ENCODE measurements at places on chromosomes 5 and 9. TPM values are rescaled to one million over a fixed set of nuclear protein-coding genes. Genes with fewer than 3 reads are reported as not detected.

Gene PCDHA1
- under 0.01 TPM for total RNA-seq

Gene DNAH5
- 0.77 TPM for total RNA-seq

Gene EXOSC2
- 27.7 TPM for total RNA-seq

Gene SPATA31D4
- total RNA-seq: not detected

Gene EPB41L4B
- total RNA-seq: 1.5 TPM

Gene TSLP
- 9.2 TPM for total RNA-seq

Gene SYK
- not detected for total RNA-seq

DNA sequence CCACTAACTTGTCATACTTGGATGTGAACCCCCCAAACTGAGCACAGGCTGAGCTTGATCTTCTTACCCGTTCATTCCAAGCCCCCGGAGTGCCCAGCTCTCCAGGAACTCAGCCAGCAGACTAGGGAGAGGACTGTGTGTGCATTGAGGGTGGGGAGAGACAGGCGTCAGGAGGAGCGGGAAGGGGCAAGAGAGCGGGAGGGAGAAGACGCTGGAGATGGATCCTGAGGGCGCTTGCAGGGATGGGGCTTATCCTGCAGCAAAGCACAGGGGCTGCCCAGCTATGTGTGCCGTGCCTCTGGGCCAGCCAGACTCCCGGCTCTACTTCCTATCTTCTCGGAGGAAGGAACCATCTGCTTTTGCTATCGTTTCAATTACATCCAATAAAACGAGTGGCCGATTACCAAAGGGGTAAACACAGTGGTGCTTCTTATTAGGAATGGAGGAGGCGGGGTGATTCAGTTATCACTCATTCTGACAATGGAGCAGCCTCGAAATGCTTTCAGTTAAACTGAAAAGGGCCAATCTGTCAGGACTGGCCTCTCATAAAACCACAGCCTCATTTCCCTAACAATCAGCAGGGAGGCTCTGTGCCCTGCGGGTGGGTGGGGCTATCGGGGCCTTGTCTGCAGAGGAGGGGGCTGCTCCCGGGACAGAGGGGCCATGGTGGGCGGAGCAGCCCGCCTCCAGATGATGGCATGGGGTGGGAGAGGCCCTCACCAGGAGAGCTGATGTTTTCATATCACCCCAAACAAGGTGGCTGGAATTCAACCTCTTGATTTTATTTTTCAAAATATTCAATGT lies 168.2 kb downstream of the DAB2IP start:
- peaks cover 2% of the 10 kb centered on the region for H3K4me1 ChIP-seq
- H3K27me3 ChIP-seq: no peaks in the 10 kb centered on the region
- peak; percentile 31 for DNase-seq
- H3K27ac ChIP-seq: no peak overlapping the region
- H3K4me3 ChIP-seq: peak overlapping the region; percentile 30

DNA sequence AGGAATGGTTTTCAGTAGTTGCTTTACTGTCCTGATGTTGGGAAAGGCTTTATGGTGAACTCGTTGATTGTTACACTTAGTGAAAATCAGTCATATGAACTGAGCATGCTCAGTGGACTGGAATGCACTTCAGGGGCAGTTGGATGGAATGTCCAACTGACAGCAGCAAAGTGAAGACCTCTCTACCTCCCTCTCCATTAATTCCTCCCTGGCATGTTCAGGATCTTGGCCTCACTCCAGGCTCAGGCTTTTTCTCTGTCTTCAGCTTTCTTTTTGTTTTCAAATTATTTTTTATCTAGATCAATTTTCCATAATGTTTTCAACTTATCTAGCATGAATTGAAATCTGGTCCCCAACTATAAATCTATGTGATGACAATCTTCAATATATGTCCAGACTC lies at the start of gene MROH2B:
MROH2B (minus strand) TSS at position 101 of the 400 bp plus-strand sequence. CDS start 490 bp downstream, outside the sequence.
- H3K4me1 ChIP-seq: no peaks in the 10 kb centered on the region
- no peak within 1 kb of the TSS for H3K4me3 ChIP-seq
- no peaks in the 10 kb centered on the region for H3K27me3 ChIP-seq
- no peak within 1 kb of the TSS for H3K27ac ChIP-seq
- H3K36me3 ChIP-seq: no peaks in the 10 kb centered on the region

DNA sequence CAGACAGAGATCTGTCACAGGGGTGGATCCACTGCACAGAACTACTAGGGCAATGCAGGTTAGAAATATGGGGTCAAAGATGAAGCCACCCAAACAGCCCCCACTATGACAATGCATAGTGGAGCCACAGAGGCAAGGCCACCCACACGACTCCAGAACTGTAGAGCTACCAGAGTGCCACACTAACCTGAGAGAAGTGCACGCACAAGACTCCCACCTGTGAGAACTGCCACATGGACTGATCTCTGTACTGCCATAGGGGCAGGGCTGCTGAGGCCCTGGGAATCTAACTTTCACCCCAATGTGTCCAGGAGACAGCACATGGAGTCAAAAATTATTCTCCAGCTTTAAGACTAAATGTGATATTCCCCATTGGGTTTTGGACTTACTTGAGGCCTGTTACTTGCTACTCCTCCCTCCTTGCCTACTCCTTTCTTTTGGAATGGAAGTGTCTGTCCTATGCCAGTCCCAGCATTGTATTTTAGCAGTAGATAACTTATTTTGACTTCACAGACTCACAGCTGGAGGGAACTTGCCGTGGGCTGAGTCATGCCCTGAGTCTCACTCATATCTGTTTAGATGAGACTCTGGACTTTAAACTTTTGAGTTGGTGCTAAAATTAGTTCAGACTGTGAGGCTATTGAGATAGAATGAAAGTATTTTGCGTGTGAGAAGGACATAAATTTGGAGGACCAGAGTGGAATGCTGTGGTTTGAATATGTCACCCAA lies 853.3 kb downstream of the MAT2B start:
- H3K27me3 ChIP-seq: no peaks in the 10 kb centered on the region
- no peak overlapping the region for H3K4me3 ChIP-seq
- peak; percentile 89 for DNase-seq
- H3K36me3 ChIP-seq: no peaks in the 10 kb centered on the region
- peaks cover 4% of the 10 kb centered on the region for H3K4me1 ChIP-seq
- H3K27ac ChIP-seq: no peak overlapping the region

GRCh38 chr5:142202282-142202681 lies 93.7 kb downstream of the NDFIP1 start:
- no peaks in the 10 kb centered on the region for H3K27me3 ChIP-seq
- H3K27ac ChIP-seq: no peak overlapping the region
- H3K36me3 ChIP-seq: no peaks in the 10 kb centered on the region
- peaks cover 4% of the 10 kb centered on the region for H3K4me1 ChIP-seq

GRCh38 chr5:122315521-122315920 lies 3.5 kb downstream of the SNCAIP start:
- no peak for DNase-seq
- no peaks in the 10 kb centered on the region for H3K4me1 ChIP-seq
- H3K36me3 ChIP-seq: no peaks in the 10 kb centered on the region
- H3K27ac ChIP-seq: no peak overlapping the region
- H3K27me3 ChIP-seq: no peaks in the 10 kb centered on the region
- H3K4me3 ChIP-seq: no peak overlapping the region

DNA sequence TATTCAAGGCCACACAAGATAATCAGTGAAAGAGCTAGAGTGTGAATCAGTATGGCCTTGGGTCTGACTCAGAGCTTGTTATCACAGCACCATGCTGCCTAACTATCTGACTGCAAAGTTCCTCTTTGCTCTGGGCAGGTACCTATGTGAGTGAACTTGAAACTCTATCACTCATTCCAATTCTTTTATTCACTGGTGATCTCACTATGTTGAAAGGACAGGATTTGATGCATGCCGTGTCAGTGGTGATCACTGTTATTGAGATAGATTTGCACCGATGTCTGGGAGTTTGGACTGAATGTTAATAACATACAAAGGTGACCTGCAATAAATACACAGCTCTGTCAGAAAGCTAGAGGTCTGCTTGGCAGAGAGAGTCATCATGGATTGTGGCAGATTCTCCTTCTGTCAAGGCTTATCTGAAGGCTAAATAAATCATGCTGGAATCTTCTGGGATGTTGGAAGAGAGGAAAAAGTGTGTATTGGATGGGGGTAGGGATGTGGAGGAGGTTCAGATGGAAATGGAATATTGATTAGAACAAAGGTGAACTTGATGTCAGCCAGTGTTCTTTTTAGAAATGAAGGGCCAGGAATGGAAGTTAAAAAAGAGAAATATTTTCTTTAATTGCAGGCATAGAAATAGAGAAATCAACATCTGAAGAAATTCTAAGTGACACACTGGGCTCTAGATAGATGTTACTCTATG lies 91.8 kb upstream of the TNC start:
- peaks cover 27% of the 10 kb centered on the region for H3K4me1 ChIP-seq
- no peak overlapping the region for H3K4me3 ChIP-seq
- no peaks in the 10 kb centered on the region for H3K27me3 ChIP-seq
- peak; percentile 83 for DNase-seq
- no peak overlapping the region for H3K27ac ChIP-seq
- no peaks in the 10 kb centered on the region for H3K36me3 ChIP-seq

- no peaks in the 10 kb centered on the region for H3K4me1 ChIP-seq
- no peak overlapping the region for H3K4me3 ChIP-seq
- H3K27me3 ChIP-seq: no peaks in the 10 kb centered on the region
- DNase-seq: no peak
Measured at GRCh38 chr5:97019435-97020117, 83.7 kb downstream of the LNPEP start.

- H3K36me3 ChIP-seq: no peaks in the 10 kb centered on the region
- DNase-seq: no peak
- H3K4me1 ChIP-seq: no peaks in the 10 kb centered on the region
- H3K27me3 ChIP-seq: no peaks in the 10 kb centered on the region
- no peak overlapping the region for H3K27ac ChIP-seq
Measured at GRCh38 chr5:159995907-159996306, 13.0 kb upstream of the TTC1 start.

- H3K4me1 ChIP-seq: no peaks in the 10 kb centered on the region
- H3K27ac ChIP-seq: no peak overlapping the region
- H3K36me3 ChIP-seq: no peaks in the 10 kb centered on the region
- H3K27me3 ChIP-seq: no peaks in the 10 kb centered on the region
- no peak for DNase-seq
Measured at GRCh38 chr5:156528673-156529072, 201.7 kb downstream of the SGCD start.

DNA sequence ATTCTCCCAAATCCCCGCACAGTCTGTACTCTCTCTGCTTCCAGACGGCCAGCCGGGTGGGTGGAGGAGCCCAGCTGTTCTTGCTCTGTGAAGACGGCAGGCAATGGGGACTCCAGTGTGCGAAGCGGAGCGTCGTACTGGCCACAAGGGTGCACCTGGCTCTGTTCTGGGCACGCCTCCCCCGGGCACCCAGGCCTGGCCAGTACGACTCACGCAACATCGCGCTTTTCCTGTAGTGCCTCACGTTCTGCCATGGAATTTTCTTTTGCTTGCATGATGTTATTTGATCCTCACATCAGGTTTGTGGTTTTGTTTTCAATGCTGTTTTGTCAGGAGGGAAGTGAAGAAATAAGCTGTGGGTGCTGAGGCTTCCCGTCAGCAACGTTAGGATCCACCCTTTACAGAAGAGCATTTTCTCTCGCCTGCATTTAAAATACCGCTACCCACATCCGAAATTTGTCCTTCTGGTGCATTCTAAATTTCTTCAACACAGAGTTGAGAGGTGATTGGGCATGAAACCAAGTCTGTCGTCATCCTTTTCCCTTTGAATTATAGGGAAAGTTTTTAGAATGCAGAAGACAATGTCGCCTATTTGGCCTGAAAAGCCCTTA lies 311.7 kb downstream of the TRIM36 start:
- no peak overlapping the region for H3K27ac ChIP-seq
- peak; percentile 5 for DNase-seq
- H3K36me3 ChIP-seq: no peaks in the 10 kb centered on the region
- no peak overlapping the region for H3K4me3 ChIP-seq
- H3K4me1 ChIP-seq: no peaks in the 10 kb centered on the region

DNA sequence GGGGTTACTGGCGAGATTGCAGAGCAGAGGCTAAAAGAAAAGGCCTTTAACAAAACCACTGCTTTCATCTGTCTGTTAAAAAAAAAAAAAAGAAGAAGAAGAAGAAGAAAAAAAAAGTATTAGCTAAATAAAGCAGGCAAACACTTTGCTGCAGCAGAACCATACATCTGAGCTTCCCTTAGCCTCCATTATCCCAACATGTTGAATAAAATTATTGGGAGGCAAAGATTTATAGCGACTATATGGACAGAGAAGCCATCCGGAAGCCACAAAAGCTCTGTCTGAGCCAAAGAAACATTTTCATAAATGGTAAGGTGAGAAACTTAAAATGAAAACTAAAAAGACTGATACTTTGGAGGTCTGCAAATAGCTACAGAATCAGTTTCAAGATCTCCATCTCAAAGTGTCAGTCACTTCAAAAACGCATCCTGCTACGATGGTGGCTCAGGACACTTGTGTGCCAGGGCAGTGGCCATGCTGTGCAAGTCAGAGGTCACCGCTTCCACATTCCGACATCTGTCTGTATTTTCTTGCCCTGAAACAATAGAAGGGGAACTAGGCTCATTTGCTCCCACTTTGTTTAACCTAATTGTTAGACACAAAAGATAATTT lies 9.6 kb downstream of the EFNA5 start:
- H3K4me1 ChIP-seq: no peaks in the 10 kb centered on the region
- no peak for DNase-seq
- H3K27me3 ChIP-seq: no peaks in the 10 kb centered on the region
- H3K36me3 ChIP-seq: no peaks in the 10 kb centered on the region
- no peak overlapping the region for H3K27ac ChIP-seq

GRCh38 chr5:160793530-160793899 lies 58.5 kb downstream of the ATP10B start:
- H3K4me3 ChIP-seq: no peak overlapping the region
- H3K36me3 ChIP-seq: no peaks in the 10 kb centered on the region
- H3K4me1 ChIP-seq: no peaks in the 10 kb centered on the region
- H3K27ac ChIP-seq: no peak overlapping the region
- no peaks in the 10 kb centered on the region for H3K27me3 ChIP-seq
- no peak for DNase-seq

- peak; percentile 4 for DNase-seq
- no peaks in the 10 kb centered on the region for H3K36me3 ChIP-seq
- H3K27me3 ChIP-seq: no peaks in the 10 kb centered on the region
- peaks cover 10% of the 10 kb centered on the region for H3K4me1 ChIP-seq
- no peak overlapping the region for H3K27ac ChIP-seq
Measured at GRCh38 chr5:10788358-10788757, 27.3 kb upstream of the DAP start.

DNA sequence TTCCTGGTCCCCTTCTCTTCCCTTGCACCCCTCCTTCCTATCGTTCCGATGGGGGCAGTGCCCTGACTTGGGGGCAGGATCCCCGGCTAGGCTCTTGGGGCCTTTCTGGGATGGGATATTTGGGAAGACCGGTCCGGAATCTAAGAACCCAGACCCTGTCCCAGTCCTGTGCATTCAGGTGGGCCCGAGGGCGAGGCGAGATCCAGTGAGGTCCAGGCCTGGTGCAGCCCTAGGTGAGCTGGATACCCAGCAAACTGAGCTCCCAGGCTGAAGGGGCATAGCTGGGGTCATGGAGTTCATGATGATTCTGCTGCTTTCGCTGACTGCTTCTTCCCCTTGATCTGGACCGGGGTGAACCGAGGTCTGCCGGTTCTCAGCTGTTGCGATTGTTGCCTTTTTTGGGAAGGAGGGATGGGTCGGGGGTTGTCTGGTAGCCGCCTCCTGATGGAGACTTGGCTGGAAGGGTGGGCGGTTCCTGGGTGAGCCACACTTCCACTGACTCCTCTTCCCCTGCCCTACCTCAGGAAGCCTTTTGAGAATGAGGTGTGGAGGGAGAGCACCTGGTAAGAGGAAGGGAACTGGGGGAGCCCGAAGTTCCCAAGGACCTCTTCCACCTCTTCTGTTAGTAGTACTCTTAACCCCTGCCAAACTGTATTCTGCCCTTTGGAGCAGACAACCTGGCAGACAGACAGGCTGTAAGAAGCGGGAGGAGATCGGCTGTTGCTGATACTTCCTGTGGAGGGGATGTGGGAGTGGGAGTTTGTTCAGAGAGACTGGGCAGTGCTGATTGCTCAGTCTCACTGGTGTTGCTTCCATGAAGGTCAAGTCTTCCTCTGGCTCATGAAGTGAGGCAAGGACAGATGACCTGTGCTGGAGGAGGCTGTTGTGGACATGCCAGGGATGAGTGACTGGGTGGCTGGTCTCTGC lies 1.0 kb downstream of the LRRC8A start:
- H3K4me1 ChIP-seq: peaks cover 4% of the 10 kb centered on the region
- H3K27me3 ChIP-seq: no peaks in the 10 kb centered on the region
- peaks cover 14% of the 10 kb centered on the region for H3K36me3 ChIP-seq
- peak overlapping the region; percentile 94 for H3K4me3 ChIP-seq

Data from fibroblast of lung (primary cell).